ENCODE measurements at places on chromosomes 7 and 10.
A peak's percentile ranks its signal among the peaks of the same experiment; 100 is the strongest.

DNA sequence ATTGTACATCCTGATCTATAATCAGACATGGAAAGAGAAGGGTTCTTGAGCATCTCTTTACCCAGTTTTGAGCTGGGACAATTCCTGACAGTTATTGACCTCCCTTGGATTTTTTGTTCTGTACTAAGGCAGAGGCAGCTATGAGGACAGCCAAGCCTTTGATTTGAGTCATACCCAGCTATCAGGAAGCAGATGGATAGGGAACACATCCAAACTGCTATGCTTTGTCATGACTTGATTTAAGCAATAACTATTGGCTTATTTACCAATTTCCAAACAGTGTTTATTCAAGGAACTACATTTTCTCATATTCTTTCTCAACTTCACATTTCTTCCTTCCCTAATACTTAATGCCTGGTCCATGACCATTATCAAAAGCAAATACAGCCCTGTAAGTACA lies 396.4 kb upstream of the STEAP1 start:
- DNase-seq, result no peak

GRCh38 chr7:111639934-111640333 lies 77.6 kb upstream of the IMMP2L start:
- DNase-seq, result no peak

DNA sequence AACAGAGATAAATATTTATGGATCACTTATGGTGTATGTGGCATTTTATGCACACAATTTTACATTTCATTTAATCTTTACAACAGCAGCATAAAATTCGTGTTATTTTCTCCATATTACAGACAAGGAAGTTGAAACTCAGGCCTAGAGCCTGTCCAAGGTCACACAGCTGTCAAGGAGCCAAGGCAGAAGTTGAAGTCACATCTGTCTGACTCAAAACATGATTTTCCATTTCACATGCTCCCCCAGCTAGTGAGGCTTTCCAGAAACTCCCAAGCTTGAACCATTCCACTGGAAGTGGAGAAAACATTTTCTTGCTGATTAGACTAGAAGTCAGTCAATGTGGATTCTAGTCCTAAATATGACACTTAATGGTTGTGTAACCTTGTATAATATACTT lies 110.5 kb downstream of the HECTD2 start:
- DNase-seq, result peak; percentile 58

DNA sequence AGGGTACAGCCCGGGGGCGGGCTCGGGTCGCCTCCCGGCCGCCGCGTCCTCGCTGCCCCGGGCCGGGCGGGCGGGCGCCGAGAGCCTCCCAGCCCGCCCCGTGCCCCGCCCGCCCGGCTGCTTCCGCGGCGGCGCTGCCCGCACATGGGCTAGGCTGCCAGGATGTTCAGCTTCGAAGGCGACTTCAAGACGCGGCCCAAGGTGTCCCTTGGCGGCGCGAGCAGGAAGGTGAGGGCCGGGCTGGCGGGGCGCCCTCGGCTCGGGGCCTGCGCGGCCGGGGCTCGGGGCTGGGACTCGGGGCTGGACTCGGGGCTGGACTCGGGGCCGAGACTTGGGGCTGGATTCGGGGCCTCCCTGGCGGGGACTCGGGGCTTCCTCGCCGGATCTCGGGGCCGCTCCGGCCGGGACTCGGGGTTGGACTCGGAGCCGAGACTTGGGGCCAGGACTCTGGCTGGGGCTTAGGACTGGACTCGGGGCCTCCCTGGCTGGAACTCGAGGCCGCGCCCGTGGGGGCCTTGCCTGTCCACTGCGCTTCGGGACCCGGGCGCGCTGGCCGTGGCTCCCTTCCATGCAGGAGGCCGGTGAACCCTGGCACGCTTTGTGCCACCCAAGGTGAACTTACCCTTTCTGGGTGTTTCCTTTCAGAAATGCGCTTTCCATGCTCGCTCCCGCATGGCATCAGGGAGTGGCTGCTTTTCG lies 534 bp downstream of the UBE3C start:
- no peak for DNase-seq
